Stimulated activated CD8-positive, alpha-beta memory T cell treated with anti-CD3 and anti-CD28 coated beads, Interleukin-12 subunit alpha, Interleukin-12 subunit beta, amount 100 ng/mL, for 4 hours (primary cell): ENCODE measurements at places on chromosomes 13 and 19.

DNA sequence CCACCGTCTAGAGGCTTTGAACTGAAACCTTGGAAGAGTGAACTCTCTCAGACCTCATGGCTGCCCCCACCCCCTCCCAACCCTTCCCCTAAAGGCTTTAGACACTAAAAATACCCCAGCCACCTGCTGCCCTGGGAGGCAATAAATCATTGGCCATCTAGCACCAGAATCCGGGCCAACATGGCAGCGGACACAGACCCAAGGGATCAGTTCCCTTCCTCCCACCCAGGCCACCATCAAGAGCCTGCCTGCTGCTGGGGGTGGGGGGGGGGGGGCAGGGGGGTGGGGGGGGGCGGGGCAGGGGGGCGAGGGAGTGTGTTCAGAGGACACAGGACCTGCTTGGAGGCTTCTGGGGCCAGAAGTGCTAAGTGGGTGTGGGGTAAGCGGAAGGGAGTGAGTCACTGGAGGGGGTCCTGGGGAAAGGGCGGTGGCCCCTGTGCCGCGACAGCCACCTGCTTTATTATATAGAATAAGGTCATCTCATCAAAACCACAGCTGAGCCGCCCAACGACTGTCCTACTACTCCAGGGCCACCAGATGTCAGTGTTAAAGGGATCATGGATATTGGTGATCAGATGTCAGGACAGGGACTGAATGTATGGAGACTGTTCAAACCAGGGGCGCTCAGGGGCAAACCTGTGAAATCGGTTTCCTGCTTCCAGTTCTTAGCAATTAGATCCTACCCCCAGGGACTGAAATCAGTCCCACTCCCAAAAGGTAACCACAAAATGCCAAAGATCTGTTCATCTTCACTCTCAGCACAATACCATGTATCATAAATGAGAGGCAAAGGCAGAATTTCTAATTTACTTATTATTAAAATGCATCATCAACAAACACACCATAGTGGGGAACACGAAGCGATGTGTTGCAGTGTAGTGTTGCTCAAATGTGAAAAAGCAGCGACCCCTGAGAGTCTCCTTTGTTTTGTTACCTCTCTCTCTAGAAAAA is 24.3 kb downstream of the ARL11 start:
- DNase-seq: no peak

GRCh38 chr19:5074407-5074806 is 105.5 kb downstream of the KDM4B start:
- no peak for DNase-seq

GRCh38 chr19:40617961-40618360 is 16.8 kb downstream of the LTBP4 start:
- no peak for DNase-seq

DNA sequence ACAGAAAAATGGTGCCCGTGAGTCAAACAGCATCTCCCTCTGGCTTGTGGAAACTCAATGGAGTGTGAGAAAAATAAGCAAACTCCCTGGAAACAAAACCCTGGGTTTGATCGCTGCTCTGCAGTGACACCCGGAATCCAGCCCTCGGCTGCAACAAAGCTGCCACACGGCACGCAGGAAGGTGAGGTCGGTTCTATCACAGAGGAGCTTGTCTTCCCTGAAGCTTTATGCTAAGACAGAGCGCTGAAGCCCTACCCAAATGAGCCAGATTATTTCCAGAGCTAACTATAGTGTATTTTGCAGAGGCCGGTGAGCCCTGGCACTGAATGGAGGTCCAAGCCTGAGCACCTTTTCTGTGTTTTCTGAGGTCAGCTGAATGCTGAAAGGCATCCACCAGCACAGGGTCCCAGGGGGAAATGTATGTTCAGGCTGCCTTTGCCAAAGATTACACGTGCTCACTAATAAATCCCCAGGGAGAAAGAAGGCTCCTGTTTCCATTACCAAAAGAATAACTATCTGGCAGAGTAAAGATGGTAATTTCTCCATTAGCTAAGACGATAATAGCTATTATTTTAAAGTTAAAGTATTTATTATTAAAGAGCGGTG is 77.8 kb downstream of the TSHZ3 start:
- DNase-seq: no peak

- no peak for DNase-seq
Measured at GRCh38 chr13:110280985-110281688, 25.8 kb downstream of the COL4A1 start.
